ENCODE measurements at places on chromosomes 3 and 15.

GRCh38 chr3:16508243-16508578 is 5.3 kb downstream of the RFTN1 start:
- DNase-seq: no peak

GRCh38 chr3:104436506-104436905 is 930.2 kb upstream of the ALCAM start:
- DNase-seq: no peak

DNA sequence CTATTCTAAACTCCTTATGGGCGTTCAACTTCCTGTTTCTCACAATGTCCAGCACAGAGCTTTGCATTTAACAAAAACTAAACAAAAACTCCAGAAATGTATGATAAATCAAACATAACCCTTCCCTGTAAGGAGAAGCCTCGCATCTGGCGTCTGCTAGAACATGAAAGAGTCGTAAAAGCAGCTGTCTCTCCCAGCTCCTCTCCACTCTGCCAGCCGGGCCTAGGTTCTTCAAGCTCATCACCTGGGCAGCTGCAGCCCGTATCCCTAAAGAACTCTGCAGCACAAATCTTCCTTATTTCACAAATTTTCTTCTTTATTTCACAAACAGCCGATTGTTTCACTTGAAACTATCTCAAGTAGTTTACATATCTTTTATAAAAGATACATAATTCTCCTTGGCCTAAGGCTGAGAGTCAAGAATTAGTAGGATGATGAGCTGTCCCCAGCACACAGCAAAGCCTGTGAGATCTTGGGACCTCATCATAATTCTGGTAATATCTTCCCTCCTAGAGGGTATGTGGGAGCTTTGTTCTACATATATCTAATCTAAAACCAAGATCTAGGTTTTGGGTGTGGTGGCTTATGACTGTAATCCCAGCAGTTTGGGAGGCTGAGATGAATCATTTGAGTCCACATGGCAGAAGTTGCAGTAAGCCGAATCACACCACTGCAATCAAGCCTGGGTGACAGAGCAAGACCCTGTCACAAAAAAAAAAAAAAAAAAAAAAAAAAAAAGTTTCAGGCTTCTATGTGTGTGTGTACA is 35.3 kb downstream of the ANXA2 start:
- DNase-seq: peak; percentile 53

DNA sequence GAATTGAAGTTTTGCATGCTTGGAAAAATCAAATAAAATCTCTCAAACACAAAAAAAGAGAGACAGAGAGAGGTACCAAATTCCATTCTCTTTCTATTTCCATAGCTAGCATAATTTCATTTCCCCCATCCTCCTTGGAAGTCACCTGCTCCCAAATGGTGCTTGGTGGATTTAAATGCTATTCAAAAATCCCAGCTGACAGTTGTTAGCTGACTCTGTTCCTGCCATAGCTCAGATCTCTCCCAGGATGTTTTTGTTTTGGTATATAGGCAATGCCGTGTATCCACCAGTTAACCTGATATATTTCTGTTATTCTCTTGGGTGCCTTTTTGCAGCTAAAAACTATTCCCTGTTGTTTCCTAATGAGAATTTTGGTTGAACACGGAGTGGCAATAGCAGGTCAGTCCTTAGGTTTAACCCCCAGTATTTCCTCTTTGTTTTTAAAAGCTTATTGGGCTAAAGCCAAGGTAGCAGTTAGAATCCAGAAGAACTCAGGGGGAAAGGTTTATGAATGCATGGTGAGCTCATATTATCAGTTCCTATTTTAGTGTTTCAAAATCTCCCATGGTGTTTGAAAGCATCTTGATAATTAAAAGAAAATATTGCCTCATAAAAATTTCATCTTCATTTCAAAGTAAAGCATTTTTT is 240.0 kb upstream of the GBE1 start:
- DNase-seq: no peak

- no peak for DNase-seq
Measured at GRCh38 chr3:52044869-52045619, 11.3 kb downstream of the DUSP7 start.

DNA sequence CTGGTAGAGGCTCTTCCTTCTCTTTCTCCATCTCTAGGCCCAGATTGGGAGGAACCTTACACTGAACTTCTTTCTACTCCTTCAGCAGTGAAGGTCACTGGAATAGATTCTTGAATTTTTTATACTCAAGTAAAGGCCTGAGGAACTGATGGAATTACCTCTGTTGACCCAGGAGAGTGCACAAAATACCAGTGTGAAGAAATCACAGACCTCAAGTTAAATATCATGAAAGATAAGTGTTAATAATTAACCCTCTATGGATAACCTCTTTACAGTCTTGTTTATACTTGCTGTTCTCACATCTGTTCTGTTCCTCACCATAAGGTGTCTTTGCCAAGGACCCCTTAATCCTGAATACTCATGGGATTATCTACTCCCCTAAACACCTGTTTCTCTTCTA is 244.4 kb upstream of the STAC start:
- DNase-seq: no peak

DNA sequence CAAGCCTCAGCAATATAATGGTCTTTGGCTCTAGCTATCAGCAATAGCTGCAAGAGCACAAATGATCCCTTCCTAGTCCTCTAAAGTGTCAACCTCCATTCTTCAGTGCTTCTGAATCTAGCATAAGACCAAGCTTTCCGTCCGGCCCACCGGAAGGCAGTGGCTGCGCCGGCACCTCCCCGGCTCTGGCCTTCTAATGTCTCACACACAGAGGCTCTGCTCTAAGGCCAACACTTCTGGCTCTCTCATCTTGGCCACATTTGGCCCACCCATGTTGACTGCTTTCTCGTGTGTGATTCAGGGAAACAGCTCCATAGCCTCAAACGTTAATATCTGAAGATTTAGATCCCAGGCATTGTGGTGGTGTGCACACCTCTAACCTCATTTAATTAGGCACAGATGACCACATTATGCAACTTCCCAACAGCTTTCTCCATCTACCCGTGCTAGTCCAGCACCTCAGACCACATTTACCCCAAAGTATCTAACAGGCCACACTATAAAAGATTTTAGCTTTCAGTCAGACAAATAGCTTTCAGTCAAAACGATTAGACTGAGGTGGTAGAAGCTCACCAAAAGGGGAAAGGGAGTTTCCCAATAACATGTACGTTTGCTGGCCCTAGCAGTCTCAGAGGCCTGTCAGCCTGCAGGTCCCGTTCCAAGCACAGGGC is 19.3 kb downstream of the SLC51A start:
- no peak for DNase-seq

- DNase-seq: no peak
Measured at GRCh38 chr3:56296361-56296760, 171.9 kb downstream of the ERC2 start.

DNA sequence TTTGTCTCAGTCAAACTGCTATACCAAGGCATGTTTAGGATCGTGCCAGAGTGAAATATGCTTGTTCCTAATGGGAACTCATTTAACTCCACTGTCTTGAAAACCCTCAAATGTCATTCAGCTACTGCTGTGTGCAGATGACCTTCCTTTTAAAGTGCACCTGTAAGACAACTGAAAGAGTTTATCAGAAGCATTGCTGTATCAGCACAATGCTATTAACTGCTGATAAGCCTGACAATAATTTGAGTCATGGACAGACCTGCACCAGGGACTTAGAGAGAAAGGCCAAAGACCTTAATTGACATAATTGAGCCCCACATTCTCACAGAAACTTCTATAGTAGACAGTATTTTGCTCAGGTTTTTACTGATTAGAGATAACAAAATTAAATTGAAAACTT is 557.9 kb downstream of the DIPK2A start:
- DNase-seq: no peak

- DNase-seq: no peak
Measured at GRCh38 chr3:98730886-98731537, 32.1 kb upstream of the ST3GAL6 start.

- DNase-seq: peak; percentile 45
Measured at GRCh38 chr15:44727485-44728231, 8.7 kb upstream of the TRIM69 start.

DNA sequence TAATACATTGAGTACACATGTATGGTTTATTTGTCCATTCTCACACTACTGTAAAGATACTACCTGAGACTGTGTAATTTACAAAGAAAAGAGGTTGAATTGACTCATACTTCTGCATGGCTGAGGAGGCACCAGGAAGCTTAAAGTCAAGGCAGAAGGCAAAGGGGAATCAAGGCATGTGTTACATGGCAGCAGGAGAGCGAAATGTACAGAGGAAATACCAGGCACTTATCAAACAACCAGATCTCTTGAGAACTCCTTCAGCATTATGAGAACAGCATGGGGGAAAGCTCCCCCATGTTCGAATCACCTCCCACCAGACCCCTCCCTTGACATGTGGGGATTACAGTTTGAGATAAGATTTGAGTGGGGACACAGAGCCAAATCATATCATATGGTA is 666.3 kb downstream of the ZBBX start:
- DNase-seq: no peak

DNA sequence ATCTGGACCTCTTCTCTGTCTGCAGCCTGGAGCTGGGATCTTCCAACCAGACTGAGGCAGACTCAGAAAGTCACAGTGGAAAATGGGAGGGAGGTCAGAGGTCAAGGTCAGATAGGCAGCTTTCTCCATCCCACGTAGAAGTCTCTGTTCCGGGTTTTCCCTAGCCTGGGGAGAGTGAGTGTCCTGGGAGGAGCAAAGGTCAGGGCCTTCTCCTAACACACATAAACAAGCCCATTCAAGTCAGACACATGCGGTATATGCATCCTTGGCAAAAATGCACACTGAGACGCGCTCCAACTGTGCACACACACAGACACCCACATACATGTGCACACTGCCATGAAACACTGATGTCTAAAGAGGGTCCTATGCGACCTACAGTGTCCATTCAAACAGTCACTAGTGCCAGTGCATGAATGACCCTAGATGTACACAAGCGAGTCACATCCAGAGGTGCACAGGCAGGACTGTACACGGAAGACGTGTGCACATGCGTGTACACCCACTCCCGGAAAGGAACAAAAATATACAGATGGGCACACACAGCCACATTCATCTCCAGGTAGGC is 681 bp downstream of the TWF2 start:
- no peak for DNase-seq

DNA sequence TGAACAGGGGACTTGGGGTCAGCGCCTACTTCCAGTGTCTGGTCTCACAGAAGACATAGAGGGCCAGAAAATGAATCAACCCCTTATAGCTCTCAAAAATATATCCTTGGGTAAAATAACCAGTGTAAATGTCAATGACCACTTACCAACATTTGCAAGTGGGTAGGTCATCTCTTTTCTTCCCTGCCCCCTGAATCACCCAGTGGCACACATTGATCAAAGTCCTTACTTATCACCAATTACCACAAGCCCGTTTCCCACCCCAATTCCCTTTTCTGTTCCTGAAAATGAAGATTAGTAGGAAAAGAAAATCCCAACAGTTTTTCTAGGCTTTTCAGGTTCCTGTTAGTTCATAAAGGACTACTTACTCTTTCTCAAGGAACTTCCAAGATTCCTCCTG is 70.5 kb upstream of the HEG1 start:
- DNase-seq: no peak

- peak; percentile 65 for DNase-seq
Measured at GRCh38 chr3:152298393-152299248, 29.9 kb downstream of the MBNL1 start.

- no peak for DNase-seq
Measured at GRCh38 chr15:41001524-41002214, 48.4 kb downstream of the CHAC1 start.

GRCh38 chr3:149783576-149783975 is 8.8 kb downstream of the ANKUB1 start:
- no peak for DNase-seq

GRCh38 chr15:47674586-47675232 is 42.6 kb upstream of the SEMA6D start:
- no peak for DNase-seq

DNA sequence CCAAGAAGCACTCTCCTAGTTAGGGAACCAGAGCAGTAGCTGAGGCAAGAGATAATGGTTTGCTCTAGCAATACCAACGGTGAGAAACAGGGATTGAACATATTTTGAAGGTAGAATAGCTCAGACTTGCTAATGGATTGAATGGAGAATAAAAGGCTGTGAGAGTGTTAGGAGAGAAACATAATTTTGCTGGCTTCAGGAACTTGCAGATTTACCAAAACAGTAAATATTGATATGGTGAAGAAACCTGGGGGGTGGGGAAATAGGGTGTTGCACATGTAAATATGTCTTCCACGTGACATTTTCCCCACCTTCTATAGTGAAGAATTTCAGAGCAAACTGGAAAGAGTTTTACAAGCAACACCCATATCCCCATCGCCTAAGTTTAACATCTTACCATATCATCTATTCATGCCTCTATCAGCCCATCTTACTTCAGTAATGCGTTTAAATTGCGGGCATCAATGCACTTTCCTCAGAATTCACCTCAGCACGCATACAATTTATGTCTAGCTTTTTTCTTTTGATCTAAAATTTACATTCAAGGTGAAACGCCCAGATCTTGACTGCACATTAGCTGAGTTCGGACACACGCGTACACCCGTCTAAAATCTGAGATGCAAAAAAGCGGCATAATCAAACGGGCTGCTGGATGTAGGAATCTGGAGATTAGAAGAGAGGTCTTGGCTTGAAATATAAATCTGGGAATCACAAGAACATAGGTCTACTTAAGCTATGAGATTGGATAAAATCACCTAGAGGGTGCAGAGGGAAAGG is 891 bp upstream of the NR1D2 start:
- no peak for DNase-seq

- no peak for DNase-seq
Measured at GRCh38 chr3:135081856-135082434, 286.9 kb downstream of the EPHB1 start.

GRCh38 chr15:89143503-89144162 is 55.4 kb downstream of the ABHD2 start:
- no peak for DNase-seq

- DNase-seq: no peak
Measured at GRCh38 chr3:146470425-146470990, 1.1 kb upstream of the PLSCR2 start.

- no peak for DNase-seq
Measured at GRCh38 chr3:109045271-109046040, 72.5 kb downstream of the MORC1 start.

GRCh38 chr3:112633191-112633590 is 7.8 kb downstream of the CCDC80 start:
- DNase-seq: no peak

- DNase-seq: no peak
Measured at GRCh38 chr3:172254542-172254941, 193.7 kb downstream of the GHSR start.

- no peak for DNase-seq
Measured at GRCh38 chr15:70156671-70157271, 59.1 kb upstream of the TLE3 start.

GRCh38 chr3:189659571-189659970 is 28.4 kb downstream of the TP63 start:
- DNase-seq: no peak

DNA sequence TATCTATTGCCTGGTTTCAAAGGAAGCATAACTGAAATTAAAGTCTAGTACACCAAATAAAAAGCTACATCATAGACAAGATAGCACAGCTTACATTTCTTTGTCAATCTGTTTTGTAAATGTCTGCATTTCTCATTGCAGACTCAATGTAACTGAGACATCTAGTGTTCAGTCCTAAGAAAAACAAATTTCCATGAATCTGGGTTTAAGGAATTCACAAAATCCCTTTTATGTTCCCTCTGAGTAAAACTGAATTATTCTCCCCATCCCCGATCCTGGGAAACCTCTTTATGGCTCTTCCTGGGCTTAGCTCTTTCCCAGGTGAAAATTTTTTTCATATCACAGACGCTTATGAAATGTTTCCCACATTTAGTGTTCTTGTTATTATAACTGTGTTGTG is 21.6 kb upstream of the RASA2 start:
- no peak for DNase-seq

GRCh38 chr3:124792341-124793040 is 62.2 kb downstream of the UMPS start:
- DNase-seq: no peak

GRCh38 chr15:44883199-44883877 is 73.1 kb upstream of the TERB2 start:
- DNase-seq: no peak
